Activated CD4-positive, alpha-beta T cell treated with anti-CD3 and anti-CD28 coated beads, Interleukin-2, amount 10 ng/mL, durations not matched to agents 24 days and 14 days (primary cell): ENCODE measurements at places on chromosomes 13 and 19. TPM values are rescaled to one million over a fixed set of nuclear protein-coding genes. Genes with fewer than 3 reads are reported as not detected.
A peak's percentile ranks its signal among the peaks of the same experiment; 100 is the strongest.

DNA sequence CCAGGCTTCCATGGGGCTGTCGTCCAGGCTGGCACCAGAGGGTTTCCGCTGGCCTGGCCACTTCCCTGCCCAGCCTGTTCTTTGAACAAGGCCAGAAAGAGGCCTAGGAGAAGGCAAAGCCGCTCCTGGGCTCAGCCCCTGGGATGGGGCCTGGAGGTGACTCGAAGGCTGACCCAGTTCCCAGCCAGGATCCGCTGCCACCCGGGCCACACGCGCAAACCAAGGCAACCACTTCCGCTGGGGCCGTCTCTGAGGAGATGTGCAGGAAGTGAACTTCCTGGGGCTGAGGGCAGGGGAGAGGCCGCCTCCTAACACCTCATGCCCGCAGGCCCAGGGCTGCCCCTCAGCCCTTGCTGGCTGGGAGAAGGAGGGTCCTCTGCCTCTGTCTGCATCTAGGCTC lies 15.2 kb downstream of the PLEKHF1 start:
- peak; percentile 94 for DNase-seq

GRCh38 chr19:16425993-16426392 lies 45.8 kb downstream of the EPS15L1 start:
- no peak for DNase-seq

DNA sequence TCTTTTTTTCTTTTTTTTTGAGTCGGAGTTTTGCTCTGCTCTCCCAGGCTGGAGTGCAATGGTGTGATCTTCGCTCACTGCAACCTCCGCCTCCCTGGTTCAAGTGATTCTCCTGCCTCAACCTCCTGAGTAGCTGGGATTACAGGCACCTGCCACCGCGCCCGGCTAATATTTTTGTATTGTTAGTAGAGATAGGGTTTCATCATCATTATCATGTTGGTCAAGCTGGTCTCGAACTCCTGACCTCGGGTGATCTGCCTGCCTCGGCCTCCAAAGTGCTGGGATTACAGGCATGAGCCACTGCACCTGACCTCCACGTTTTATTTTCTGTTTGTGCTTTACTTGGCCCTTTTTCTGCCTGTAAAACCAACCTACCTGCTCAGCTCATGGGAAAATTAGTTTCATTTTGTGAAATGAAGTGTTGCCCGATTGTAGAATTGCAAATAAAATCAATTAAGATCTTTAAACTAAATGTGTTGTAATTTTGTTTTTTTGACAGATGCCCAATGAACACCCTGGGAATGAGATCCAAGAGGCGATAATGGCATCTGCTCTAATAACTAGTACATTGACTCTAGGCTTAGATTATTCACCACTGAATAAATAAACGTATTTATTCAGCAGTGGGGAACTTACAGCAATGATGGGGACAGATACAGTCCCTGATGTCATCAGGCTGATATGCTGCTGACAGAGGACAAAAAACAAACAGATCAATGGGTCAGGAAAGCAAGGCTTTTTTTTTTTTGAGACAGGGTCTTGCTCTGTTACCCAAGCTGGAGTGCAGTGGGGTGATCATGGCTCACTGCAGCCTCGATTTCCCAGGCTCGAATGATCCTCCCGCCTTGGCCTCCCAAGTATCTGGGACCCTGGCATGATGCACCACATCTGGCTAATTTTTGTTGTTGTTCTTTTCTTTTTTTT lies 2.2 kb upstream of the RAB11B start:
- DNase-seq: no peak

GRCh38 chr13:38147050-38147449 lies 202.6 kb upstream of the UFM1 start:
- DNase-seq: no peak

- no peak for DNase-seq
Observed at GRCh38 chr13:93388701-93389100, 162.1 kb downstream of the GPC6 start.

- DNase-seq: no peak
Observed at GRCh38 chr13:26831336-26831908, 70.8 kb upstream of the GPR12 start.

DNA sequence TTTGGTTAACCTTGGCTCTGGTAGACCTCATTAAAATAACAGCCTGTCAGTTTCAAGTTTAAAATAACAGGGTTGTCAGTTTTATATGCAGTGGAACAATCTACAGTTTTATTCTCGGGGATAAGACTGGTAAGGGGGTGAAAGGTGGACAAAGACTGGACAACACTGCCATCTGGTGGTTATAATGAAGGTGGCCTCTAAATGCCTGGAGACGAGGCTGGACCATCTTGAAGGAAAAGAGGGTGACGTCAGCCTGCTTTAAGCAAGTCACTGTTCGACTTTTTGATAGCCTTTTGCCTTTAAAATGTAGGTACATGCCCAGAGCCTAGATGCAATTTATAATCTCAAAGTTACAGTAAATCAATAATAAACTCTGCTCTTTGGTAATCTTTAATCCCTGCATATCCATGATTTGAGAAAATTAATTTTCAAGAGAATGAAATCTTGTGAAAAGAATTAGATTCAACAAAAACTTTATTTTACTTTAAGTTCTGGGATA lies 117.0 kb downstream of the DCT start:
- peak; percentile 90 for DNase-seq

- DNase-seq: no peak
Observed at GRCh38 chr19:1836458-1837221, 11.6 kb downstream of the REXO1 start.

Gene PRR36
- 0.21 TPM in 2 replicates for total RNA-seq

GRCh38 chr19:30647891-30648720 lies 275.9 kb downstream of the ZNF536 start:
- no peak for DNase-seq

GRCh38 chr19:51751655-51752054 lies at the start of gene FPR1:
Gene FPR1, minus strand, starts transcription at chr19:51751878. Its CDS starts 4,884 bp downstream, at chr19:51746994.
- DNase-seq: no peak

Gene TMC4
- 0.54 and 1.1 TPM in 2 replicates for total RNA-seq

Gene DCT
- 0.05 TPM in 1 of 2 replicates, not detected in the other for total RNA-seq

DNA sequence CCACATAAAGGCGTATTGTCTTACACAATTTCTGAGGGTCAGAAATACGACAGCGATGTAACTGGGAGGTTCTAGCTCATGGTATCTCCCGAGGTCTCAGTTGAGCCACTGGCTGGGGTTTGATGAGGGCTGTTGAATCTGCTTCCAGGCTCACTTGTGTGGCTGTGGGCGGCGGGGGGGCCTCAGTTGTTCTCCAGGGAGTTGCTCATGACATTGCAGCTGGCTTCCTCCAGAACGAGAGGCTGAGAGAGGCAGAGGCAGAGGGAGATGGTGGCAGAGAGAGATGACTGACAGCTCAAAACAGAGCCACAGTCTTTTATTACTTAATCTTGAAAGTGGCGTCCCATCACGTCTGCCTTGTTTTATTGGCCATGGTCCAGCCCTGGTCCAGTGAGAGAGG lies 6.2 kb upstream of the NLRP5 start:
- no peak for DNase-seq

Gene DACH1
- total RNA-seq: not detected in 2 replicates

GRCh38 chr13:113767366-113767765 lies 8.3 kb downstream of the TMEM255B start:
- no peak for DNase-seq

- DNase-seq: no peak
Observed at GRCh38 chr13:108835083-108835482, 205.7 kb downstream of the MYO16 start.

DNA sequence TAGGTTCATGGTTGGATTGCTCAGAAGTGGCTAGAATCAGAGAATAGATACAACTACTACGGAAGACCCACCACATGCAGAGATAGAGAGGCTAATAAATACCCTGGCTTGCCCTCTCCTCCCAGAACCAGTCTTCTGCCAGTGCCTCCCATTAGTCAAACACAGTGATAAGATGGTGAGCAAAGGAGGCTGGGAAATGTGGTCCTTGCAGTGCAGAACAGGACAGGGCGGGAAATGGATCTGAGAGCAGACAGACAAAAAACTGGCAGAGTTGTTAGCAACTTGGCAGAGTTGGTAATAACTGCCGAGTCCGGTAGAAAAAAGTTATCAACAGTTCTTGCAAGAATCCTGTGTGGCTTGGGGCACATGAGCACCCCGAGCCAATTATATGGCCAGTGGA lies 8.7 kb downstream of the KLK1 start:
- DNase-seq: no peak

- DNase-seq: no peak
Observed at GRCh38 chr19:52786078-52786463, 520 bp downstream of the ZNF600 start.

GRCh38 chr13:34941436-34941834 lies 635 bp upstream of the NBEA start:
- no peak for DNase-seq

Gene NOTCH3
- not detected in 2 replicates for total RNA-seq

Gene OR7C1
- total RNA-seq: not detected in 2 replicates

DNA sequence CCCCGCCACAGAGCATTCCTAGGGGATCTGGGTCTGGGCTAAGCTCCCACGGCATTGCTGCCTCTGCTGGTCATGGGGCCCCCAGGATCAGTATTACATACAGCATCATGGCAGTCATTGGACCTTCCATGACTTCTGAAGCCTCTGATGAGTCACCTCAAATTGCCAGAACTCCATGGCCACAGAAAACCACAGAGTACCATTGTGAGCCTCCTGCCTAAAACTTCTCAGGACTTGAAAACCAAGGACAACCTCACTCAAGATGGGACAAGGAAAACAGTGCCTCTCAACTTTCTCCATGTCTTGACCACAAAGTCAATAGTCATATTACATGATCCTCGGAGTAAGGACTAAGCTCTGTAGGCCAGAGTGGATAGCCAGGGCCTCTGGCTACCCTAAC lies 306.0 kb downstream of the GPC5 start:
- DNase-seq: no peak

Gene HS6ST3
- total RNA-seq: not detected in 2 replicates

DNA sequence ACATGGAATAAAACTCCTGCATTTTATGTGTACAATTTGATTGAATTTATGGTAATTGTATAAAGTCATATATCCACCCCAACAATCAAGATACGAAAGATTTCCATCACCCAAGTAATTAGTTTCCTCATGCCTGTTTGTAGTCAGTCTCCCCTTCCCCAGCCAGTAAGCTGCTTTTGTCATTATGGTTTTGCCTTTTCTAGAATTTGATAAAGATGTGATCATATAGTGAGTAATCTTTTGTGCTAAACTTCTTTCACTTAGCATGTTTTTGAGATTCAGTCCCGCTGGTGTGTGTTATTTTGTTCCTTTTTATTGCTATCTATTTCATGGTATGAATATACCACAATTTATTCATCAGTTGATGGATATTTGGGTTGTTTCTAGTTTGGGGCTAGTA lies 16.0 kb downstream of the ITM2B start:
- peak; percentile 23 for DNase-seq

DNA sequence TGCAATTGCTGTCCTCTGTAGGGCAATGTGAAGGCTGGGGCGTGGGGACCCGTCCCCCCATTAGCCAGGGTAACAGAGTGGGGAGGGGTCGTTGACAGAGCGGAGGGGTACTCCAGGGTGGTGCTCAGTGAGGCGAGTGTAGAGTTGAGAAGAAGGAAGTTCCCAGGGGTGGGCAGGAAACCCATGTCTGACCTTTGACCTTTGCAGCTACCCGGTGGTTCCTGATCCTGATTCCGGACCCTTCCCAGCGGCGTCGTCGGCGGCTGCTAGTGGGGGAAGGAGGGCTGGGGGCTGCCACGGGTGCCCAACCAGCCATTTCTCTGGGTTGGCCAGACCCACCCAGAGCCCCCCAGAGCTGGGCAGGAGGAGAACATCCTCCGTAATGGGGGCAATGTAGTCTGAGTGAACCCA lies 2.1 kb upstream of the PLVAP start:
- no peak for DNase-seq

DNA sequence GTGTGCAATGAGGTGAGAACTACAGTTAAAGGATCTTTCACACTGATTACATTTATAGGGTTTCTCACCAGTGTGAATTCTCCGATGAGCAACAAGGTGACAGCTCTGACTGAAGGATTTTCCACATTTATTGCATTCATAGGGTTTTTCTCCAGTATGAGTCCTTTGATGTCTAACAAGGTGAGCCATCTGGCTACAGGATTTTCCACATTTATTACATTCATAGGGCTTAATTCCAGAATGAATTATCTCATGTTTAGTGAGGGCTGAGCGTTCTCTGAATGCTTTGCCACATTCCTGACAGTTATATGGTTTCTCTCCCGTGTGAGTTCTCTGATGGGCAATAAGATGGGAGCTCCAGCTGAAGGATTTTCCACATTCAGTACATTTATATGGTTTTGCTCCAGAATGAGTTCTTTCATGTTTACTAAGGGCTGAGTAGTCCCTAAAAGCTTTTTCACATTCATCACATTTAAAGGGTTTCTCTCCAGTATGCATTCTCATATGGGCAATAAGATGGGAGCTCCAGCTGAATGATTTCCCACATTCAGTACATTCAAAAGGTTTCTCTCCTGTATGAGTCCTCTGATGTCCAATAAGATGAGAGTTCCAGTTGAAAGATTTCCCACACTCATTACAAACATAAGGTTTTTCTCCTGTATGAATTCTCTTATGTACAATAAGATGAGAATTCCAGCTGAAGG lies 4.4 kb upstream of the C19orf18 start:
- DNase-seq: no peak

GRCh38 chr19:19650331-19650730 lies 6.9 kb upstream of the GMIP start:
- DNase-seq: no peak

DNA sequence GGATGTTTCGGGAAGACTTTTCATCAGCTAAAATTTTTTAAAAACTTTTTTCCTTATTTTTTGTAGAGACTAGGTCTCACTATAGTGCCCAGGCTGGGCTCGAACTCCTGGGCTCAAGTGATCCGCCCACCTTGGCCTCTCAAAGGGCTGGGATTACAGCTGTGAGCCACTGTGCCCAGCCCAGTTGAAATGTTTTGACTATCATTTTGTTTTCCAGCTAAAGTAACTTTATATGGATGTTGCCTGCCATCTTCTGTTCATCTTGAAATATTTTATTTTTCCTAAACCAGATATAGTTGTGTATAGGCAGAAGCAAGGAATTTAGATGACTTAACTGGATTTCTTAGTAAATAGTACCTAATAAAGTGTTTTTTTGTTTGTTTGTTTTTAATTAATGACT lies 7.0 kb downstream of the CAB39L start:
- DNase-seq: no peak

Gene CALM3
- total RNA-seq: 477 and 479 TPM in 2 replicates

- DNase-seq: no peak
Observed at GRCh38 chr19:30692879-30693503, 320.8 kb downstream of the ZNF536 start.

Gene FAM216B
- total RNA-seq: not detected in 2 replicates

Gene CRLF1
- total RNA-seq: not detected in 2 replicates

- DNase-seq: no peak
Observed at GRCh38 chr13:43544011-43544410, 242.8 kb downstream of the ENOX1 start.

- no peak for DNase-seq
Observed at GRCh38 chr13:102260256-102260655, 141.6 kb downstream of the FGF14 start.

- DNase-seq: no peak
Observed at GRCh38 chr13:33645591-33646554, 172.1 kb upstream of the RFC3 start.
